ENCODE measurements at places on chromosomes 3 and 15.
A peak's percentile ranks its signal among the peaks of the same experiment; 100 is the strongest.

DNA sequence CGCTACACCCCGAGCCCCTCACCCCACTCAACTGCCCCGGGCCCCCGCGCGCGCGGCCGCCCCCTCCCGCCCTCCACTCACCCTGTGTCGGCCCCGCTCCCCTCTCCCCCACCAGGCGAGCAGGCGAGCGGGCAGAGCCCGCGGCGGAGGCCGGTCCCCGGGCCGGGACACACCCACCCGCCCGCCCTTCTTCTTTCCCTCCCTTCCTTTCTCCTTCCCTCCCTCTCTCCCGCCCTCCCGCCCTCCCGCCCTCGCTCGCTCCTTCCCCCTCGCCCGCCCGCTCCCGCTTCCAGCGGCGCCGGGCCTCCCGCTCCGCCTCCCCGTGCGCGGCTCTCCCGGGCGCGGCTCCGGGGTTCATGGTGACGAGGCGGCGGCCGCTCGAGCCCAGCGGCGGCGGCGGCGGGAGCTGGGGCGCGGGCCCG is at the start of gene CTDSPL:
TSS of gene CTDSPL (plus strand) at position 261 of the 422 bp plus-strand sequence. CDS start 320 bp downstream, outside the sequence.
- DNase-seq: no peak

- no peak for DNase-seq
Measured at GRCh38 chr3:124659175-124659574, 71.1 kb upstream of the UMPS start.

- no peak for DNase-seq
Measured at GRCh38 chr3:172522871-172523818, at the start of gene TNFSF10. TSS of gene TNFSF10 (minus strand) at chr3:172523430. CDS start at chr3:172523384, 46 bp downstream.

GRCh38 chr3:8413337-8413926 is 88.2 kb upstream of the LMCD1 start:
- DNase-seq: no peak

- DNase-seq: no peak
Measured at GRCh38 chr15:82103468-82103867, 57.6 kb upstream of the MEX3B start.

- no peak for DNase-seq
Measured at GRCh38 chr15:48540756-48541155, 104.8 kb downstream of the FBN1 start.

GRCh38 chr3:178671791-178672190 is 135.6 kb downstream of the KCNMB2 start:
- DNase-seq: no peak

DNA sequence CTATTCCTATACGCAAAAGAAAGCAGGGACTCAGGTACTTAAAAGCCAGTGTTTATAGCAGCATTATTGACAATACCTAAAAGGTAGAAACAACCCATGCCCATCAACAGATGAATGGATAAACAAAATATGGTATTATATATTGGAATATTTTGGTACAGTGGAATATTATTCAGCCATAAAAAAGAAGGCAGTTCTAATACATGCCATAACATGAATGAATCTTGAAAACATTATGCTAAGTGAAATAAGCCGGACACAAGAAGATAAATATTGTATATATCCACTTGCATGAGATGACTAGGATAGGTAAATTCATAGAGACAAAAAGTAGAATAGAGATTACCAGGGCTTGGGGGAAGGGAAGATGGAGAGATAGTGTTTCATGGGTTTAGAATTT is 9.2 kb downstream of the FNDC3B start:
- no peak for DNase-seq

GRCh38 chr3:36596419-36596818 is 167.9 kb downstream of the DCLK3 start:
- DNase-seq: no peak

DNA sequence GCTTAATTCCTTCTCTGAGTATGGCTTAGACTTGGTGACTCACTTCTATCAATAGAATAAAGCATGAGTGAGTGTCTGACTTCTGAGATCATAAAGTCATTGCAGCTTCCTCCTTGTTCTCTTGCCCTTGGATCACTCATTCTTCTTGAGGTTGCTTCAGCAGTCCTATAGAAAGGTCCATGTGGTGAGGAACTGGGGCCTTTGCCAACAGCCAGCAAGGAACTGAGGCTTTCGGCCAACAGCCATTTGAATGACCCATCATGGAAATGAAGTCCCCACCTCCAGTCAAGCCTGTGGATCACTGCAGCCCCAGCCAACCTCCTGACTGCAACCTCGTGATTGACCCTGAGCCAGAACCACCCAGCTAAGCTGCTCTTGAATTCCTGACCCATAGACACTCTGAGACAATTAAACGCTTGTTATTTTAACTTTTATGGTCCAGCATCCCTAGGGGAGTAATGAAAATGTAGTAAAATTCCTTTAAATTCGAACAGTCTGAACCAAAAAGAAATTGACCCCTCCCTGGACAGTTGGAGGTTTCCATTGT is 84.5 kb downstream of the WDR76 start:
- DNase-seq: no peak

DNA sequence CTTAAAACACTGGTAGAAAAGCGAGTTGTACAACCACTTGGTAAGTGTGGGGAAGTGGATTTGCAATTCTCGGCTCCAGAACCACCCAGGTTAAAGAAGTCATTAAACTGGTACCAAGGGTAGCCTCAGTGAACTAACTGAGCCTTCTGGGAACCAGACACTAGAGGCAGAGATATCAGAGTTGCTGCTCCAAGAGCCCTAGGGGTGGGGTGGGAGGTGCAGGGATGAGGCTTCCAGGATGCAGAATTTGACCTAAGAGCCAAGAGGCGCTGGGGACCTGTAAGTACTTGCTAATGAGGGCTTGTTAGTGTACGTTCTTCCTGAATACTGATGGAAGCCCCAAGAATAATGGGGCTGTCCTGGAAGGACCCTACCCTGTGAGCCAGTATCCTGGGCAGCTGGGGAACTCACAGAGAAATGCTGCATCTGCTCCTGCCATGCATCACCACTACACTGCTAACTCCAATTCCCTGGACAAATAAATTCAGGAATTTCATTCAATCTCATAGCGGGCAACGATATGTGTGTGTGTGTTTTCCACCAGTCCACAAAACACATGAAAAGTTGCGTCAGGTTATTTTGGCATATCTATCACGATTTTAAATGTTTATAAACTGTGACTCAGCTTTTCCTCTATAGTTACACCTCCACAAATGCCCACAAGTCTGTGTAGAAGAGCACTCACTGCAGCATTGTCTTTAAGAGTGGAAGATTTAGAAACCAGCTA is 23.8 kb downstream of the STIMATE start:
- no peak for DNase-seq

DNA sequence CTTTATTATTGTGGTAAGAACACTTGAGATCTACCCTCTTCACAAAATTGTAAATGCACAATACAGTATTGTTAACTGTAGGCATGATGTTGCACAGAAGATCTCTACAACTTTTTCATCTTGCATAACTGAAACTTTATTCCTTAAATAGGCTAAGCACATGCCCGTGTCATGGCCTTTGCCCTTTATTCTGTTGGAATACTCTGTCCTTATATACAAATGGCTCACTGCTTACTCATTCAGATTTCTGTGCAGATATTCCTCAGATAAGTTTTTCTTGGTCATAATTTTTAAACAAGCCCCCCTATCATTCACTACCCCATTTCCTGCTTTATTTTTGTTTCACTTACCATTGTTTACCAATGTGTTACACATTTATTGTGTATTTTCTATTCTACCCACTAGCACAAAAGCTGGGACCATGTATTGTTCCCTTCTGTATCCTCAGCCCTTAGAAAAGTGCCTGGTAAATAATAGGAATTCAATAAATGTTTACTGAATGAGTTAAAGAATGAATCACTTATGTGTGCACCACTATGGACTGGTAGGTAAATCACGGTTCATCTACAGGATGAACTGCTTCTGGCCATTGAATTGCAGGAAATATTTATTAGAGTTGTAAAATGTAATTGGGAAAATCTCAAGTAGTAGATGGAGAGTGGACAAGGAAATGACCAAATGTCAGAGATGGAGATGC is 151.0 kb downstream of the CPNE4 start:
- DNase-seq: no peak

- peak; percentile 0 for DNase-seq
Measured at GRCh38 chr3:109563149-109563548, 225.8 kb upstream of the DPPA4 start.

DNA sequence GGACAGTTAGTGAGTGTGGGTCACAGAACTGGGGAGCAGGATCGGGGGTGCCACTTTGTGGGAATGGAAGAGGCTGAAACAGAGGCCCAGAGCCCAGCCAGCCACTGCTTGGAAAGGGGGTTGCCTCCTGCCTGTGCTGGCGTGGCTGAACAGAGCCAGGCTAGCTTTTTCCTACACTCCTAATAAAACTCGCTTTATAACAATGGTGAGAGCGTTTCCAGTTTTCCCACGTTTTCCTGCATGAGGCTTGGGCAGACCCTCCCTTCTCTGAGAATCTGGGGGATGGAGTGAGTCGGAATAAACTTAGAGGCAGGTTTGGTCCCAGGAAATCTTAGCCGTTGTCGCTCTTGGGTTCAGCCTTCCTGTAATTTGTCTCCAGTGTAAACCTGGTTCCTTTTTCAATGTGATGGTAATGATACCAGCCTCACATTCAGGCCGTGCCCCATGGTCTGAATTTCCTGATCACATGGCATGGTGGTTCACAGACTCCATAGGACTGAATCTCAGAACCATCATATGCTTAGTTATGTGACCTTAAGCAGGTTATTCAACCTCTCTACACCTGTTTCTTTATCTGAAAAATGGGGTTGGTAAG is 6.5 kb upstream of the FGD5 start:
- no peak for DNase-seq

DNA sequence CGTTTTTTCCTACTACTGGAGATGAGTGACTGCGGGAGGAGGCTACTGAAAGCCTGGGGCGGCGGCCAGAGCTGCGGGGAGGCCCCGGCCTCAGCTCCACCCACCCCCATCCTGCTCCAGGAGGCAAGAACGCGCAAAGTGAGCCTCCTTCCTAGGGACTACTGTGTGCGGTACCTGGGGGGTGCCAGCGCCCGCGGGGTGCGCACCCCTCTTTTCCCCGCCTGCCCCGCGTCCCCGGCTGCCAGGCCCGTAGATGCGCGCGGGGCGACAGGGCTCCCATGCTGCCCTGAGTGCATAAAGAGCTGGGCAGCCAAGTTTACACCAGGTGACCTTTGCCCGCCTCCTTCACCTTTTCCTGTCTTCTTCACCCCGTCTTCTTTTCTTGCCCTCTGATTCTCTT is 2.5 kb upstream of the USF3 start:
- DNase-seq: no peak

DNA sequence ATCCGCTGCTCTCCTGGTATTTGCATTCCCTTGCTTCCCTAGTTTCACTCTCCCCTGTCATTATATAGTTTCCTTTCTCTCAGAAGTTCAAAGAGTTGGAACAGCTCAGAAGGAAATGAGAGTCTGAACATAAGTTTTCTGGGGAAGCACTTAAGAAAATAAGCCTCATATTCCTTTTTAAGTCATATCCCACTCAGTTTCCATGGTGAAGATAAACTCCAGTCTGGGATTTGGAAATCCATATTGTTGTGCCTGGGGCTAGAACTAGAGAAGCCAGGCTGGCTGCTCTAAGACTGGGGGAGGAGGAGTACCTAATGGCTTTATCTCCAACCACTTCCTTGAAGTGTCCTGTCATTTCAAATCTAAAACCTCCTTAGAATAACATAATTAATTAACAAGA is 134.2 kb upstream of the ALCAM start:
- DNase-seq: no peak

DNA sequence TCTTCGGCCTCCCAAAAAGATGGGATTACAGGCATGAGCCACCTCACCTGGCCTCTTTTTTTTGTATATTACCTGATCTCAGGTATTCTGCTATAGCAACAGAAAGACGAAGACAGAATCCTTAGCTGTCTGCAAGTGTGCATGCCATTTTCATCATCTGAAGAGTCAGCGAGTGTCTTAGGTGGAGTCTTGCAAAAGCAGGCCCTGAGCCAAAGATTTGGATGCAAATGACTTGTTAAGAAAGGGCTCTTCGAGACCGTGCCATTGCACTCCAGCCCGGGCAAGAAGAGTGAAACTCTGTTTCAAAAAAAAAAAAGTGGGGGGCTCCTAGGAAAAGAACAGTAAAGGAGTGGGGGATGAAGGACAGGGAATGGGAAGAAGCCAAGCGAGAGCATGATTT is 10.2 kb upstream of the TRIM69 start:
- no peak for DNase-seq

DNA sequence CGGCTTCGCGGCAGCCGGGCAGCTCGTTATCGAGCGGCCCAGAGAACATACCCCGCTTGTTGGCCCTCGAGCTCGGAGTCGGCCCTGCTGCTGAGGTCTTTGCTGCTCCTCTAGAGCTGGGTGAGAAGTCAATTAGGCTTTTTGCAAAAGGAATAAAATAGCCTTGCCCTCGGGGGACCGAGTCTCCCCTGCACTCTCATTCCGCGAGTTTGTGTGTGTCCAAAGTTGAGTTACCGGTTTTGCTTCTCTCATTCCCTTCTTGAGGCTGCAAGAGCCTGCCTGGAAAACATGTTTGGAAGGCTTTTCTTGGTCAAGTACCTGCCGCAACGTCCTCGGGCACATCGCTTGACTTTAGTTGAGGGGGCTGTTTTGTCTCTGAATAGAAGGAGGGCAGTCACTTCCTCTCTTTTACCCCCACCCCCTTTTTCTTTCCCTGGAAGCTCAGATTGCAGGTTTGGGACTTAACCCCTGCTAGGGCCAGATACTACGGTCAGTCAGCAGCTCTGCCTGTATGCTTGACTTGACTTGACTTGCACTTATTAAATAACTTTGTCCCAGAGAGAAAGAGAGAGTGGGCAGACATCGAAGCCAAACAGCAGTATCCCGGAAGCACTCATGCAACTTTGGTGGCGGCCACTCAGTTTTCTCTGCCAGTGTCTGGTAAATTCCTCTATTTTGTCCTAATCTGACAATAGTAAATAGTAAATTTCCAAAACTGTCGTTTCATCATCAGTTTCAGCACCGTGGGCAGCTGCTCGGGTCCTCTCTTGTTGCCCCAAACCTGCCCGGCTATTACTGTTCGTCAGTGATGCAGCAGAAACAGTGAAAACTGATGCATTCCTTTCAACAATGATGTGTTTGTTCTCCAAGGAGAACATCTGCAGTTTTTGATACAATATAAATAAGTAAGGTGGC is 609 bp downstream of the RNF13 start:
- DNase-seq: no peak

DNA sequence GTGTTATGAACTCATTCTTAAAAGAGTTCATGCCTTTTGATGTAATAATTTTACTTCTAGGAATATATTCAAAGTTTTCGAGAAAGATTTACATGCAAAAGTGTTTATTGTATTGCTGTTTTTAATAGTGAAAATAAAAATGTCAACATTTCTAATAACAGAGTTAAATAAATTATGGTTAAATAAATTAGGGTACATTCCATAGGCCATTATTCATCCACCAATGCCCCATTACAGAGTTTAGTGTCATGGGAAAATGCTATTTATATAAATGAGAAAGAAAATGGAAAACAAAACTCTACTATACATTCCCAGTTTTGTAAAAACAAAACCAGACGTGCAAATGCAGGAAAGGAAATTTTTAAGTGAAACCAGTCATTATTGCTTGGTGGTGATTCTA is 538.1 kb upstream of the TBL1XR1 start:
- DNase-seq: no peak

Measured in stimulated activated CD4-positive, alpha-beta T cell treated with anti-CD3 and anti-CD28 coated beads, Interleukin-1b, Interleukin-23, amount 100 ng/mL, for 1 hour (primary cell).